ENCODE measurements at places on chromosomes 5 and 9.

DNA sequence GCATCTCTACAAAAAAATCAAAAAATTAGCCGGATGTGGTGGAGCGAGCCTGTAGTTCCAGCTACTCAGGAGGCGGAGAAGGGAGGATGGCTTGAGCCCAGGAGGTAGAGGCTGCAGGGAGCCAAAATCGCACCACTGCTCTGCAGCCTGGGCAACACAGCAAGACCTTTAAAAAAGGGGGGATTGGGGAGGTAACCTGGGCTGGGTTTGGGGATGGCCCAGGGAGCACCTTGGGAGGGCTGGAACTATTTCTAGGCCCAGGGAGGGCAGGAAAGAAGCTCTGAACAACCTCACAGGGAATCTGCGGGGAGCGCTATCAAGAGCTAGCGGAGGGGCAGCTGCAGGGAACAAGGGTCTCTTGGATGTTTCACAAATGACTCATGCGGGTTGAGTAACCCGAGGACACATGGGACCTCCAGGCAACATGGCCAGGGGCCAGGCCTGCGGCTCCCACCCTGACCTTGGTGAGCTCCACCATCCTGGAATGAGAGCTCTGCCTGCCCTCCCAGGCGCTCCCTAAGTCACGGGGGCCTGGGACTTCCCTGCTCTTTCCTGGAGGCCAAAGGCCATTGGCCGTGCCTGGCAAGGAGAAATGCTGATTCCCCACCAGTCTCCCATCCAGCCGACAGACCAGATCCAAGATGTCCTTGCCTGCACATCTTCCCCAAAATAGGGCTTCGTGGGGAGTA is 23.4 kb downstream of the SARDH start:
- no peak for DNase-seq

GRCh38 chr5:138869763-138870500 is 5.2 kb downstream of the LRRTM2 start:
- DNase-seq = peak; percentile 1

- no peak for DNase-seq
Measured at GRCh38 chr5:170861917-170862766, at the start of gene RANBP17. Gene RANBP17, plus strand, starts transcription at chr5:170862018.

DNA sequence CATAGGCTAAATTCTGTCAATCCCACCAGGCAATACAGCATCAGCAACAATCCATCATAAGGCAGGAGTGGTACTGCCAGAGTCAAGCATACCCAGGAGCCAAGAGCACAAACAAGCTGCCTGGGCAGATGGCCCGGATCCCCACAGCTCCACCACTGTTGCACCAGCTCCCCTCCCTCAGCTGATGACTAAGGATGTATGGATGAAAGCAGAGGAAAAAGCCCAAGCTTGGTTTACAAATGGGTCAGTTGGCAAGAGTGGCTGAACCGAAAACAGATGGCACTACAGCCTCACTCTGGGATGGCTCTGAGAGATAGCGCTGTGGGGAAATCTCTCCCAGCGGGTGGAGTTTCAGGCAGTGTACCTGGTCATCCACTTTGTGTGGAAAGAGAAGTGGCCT is 29.4 kb downstream of the DROSHA start:
- no peak for DNase-seq

DNA sequence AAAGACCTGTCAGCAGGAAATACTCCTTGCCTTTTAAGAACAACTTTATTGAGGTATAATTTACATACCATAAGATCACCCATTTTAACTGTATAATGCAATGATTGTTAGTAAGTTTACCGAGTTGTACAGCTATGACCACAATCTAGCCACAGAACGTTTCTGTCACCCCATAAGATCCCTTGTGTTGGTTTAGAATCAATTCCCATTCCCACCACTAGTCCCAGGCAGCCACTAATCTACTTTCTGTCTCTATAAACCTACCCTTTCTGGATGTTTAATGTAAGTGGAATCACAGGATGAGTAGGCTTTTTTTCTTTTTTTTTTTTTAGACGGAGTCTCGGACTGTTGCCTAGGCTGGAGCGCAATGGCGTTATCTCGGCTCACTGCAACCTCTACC is 4.4 kb downstream of the GPR107 start:
- DNase-seq = no peak

DNA sequence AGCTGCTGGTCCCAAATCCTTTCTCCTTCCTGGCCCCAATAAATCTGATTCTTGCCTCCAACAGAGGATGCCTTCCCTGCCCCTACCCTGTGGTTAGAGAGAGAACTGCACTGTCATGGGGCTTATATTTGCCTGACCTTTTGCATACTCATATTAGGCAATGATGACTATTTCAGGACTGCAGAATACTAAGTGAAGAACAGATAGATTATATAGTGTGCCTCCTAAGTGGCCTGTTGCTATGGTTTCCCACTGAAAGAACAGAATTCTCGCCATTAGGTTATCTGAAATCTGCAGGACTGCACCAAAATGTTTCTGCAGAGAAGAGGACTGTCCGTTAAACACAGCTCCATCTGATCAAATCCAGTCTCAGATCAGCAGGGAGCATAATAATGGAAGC is 87.3 kb upstream of the CCNG1 start:
- no peak for DNase-seq

DNA sequence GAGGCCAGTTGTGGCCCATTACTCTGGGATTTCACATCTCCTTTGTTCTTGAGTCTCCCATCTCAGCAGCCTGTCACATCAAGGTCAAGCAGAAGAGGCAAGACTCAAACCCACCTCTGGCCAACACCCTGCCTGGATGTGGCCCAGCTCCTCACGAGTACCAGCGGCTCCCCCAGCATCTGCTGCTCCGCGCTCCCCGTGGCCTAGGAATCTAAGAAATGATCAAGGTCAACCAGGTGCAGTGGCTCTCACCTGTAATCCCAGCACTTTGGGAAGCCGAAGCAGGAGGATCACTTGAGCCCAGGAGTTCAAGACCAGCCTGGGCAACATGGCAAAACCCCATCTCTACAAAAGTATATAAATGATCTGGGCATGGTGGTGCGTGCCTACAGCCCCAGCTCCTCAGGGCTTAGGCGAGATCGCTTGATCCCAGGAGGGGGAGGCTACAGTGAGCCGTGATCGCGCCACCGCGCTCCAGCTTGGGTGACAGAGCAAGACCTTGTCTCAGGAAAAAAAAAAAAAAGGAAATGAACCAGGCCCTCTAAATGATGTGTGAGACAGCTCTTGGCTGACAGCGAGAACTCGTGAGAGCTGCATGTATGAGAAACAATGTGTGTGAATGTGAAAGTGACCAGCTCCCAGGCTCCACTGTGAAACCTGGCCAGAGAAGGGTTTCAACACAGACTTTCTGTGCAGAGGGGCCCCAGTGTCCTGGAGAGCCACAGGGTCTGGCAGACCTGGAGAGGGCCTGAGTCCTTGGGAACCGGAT is 61.6 kb upstream of the ANGPTL2 start:
- DNase-seq = no peak

GRCh38 chr9:124443625-124444024 is 6.6 kb upstream of the ADGRD2 start:
- no peak for DNase-seq

GRCh38 chr5:61808091-61808490 is 476.0 kb downstream of the ZSWIM6 start:
- no peak for DNase-seq

GRCh38 chr5:39783756-39784421 is 359.1 kb upstream of the DAB2 start:
- DNase-seq = no peak

- DNase-seq = no peak
Measured at GRCh38 chr9:84466580-84467285, 126.2 kb upstream of the SLC28A3 start.

GRCh38 chr5:27908341-27908740 is 870.0 kb upstream of the CDH9 start:
- no peak for DNase-seq

DNA sequence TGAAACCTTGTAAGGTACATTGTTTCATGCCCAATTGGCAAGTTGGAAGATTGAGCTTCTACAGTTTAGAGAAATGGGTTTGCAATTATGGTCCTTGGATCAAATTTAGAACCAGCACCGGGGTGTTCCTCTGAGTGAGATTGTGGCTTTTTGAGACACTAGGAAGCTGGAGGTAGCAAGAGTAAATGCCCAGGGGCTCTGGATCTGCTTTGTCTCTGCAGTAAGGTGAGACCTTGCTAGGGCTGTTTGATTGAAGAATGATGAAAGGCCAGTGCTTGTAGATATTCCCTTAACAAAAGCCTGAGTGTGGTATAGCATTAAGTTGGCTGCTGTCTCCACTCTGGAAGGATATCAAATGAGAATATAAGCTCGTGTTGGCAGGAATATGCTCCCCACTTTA is 36.0 kb downstream of the WWC1 start:
- DNase-seq = no peak

DNA sequence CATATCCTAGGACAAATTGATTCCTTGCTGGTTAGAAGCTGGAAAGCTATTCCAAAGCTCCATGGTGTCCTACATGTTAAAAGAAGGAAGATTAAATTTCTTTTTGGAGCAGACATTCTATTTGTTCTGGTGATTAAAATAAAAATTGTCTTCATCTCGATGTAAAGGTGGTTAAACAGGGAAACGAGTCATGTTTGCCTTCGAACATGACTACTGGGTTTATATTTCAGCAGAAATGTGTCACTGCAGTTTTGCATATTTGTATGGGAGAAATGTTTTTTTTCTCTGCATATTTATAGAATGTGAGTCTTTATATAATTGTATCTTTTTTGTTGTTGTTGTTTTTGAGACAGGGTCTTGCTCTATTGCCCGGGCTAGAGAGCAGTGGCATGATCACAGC is 36.4 kb downstream of the ADAMTS12 start:
- no peak for DNase-seq

- DNase-seq = no peak
Measured at GRCh38 chr9:19200229-19200628, 30.3 kb upstream of the DENND4C start.

GRCh38 chr9:101476576-101477208 is 41.1 kb upstream of the ALDOB start:
- DNase-seq = no peak

DNA sequence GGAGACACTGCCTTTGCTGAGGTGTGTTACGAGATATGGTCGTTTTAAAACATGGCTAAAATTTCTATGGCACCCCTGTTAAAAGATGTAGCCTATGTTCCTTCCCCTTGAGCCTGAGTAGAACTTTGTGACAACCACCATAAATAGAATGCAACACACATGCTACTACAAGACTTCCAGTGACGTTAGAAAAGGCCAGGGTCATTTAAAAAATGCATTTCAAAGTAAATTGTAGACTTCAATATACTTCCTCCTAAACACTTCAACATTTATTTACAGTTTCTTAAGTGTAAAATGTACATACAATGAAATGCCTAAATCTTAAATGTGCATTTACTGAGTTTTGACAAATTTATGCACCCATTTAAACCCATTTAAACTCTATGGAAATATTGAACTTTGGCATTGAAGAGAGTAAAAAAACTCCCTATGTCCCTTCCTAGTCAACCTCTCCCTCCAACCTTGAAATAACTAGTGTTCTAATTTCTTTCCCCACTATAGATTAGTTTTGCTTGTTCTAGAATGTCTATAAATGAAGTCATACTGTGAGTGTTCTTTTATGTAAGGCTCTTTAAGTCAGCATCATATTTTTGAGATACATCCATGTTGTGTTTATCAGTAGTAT is 160.5 kb downstream of the SLC12A2 start:
- no peak for DNase-seq

DNA sequence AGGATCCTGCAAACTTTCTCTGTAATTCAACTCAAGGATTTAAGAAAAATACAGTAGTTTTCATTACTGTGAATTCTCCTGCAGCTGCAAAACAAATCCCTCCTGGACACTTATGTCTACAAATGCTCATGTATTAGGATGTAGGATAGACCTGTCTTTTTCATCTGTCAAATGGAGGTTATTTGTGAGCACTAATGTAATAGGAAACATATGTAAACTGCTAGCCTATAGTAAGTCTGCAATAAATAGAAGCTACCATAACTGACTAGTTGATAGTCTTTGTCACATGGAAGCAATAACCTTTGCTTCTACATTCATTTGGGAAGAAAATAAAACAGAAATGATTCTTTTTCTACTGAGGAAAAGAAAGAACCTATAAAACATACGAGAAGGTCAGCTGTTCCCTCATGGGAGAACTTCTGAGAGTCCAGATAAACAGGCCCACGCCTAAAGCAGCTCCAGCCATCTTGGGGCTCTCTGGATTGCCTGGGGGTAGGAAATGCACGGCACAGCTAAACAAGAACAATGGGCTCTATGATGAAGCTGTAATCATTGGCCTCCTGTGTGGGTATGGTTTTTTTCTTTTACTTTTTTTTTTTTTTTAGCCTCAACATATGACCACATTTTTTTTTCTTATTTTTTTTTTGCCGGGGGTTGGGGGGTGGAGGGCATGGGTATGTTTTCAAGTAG is 6.2 kb downstream of the KCNV2 start:
- no peak for DNase-seq

DNA sequence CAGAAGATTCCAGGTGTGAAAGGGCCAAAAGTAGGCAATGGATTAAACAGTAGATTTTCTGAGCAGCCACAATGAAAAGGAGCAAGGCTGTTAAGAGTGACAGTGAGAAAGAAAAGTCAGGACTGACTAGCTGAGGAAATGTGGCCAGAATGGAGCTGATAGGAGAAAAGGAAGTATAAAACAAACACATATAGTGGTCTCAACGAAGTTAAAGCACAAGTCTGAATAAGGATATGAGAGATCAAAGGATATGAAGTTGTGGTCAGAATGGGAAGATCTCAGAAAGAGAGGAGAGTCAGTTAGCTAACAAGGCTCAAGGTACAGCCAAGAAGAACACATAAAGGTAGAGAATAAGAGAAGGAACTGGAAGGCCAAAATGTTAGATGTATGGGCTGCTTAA is 39.9 kb downstream of the FNIP1 start:
- DNase-seq = no peak

- DNase-seq = no peak
Measured at GRCh38 chr5:123387313-123387712, 35.9 kb downstream of the CEP120 start.

- no peak for DNase-seq
Measured at GRCh38 chr5:3277590-3278196, 317.9 kb upstream of the IRX1 start.

GRCh38 chr5:8528106-8528505 is 659.2 kb downstream of the MTRR start:
- no peak for DNase-seq

DNA sequence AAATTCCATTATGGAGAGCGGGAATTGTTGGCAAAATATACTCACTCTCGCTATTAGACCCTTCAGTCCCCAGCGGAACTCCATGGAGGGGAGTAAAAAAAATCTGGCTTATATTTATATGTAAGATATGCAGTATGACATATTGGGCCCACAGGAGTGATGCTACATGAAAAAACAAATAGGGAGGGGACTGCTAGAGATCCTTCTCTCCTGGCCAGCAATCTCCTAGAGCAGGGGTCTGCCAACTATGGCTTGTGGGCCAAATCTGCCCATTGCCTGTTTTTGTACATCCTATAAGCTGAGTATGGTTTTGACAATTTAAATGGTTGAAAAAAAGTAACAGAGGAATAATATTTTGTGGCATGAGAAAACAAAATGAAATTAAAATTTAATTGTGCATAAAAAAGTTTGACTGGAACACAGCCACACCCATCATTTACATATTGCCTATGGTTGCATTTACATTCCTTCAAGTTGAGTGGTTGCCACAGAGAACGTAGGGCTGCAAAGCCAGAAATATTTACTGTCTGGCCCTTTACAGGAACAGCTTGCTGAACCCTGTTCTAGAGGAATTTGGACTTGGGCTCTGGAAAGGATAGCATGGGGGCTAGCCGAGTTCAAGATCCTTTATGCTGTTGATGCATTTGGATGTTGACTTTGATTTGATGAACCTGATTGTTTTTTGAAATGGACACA is 197.3 kb upstream of the CLINT1 start:
- DNase-seq = no peak

- no peak for DNase-seq
Measured at GRCh38 chr9:69599232-69599971, 72.8 kb downstream of the APBA1 start.

GRCh38 chr9:99262949-99263418 is 40.9 kb downstream of the SEC61B start:
- DNase-seq = no peak
